Foreskin fibroblast (primary cell): ENCODE measurements at places on chromosomes 4 and X.
A peak's percentile ranks its signal among the peaks of the same experiment; 100 is the strongest.

GRCh38 chrX:117397844-117398243 is 718.8 kb downstream of the KLHL13 start:
- DNase-seq = peak; percentile 3

DNA sequence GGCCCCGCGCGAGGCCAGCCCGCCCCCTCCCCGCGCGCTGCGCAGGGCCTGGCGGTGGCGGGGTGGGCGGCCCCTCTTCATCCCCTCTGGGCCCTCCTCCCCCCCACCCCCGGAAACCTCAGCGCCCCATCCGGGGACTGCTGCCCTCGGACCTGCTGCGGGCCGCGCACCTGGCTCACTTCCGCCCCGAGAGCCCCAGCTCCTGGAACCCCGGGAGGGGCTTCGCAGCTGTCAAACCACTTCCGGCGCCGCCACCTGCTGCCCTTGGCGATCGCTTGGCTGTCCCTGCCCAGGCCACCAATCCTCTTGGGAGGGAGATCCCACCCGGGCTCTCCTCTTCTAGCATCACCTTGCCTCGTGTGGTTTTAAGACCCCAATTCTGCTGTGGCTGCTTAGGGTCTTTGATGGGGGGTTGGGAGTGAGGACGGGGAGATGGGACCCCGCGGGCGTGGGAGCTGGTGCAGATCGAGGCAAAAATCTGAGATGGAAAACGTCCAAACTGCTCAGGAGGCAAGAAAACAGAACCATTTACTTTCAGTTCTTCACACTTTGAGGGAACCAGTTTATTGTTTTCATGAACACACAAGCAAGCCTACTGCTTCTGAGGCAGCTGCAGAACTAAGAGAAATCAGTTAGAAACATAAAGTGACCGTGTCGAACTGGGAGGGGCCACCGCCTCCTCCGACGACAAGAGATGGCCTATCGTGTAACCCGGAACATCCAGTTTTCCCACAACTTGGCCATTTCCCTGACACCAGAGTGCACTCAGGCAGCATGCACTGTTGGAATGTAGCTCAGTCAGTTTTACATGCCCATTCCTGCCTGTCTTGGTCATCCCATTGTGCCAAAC is 754 bp downstream of the MTMR1 start:
- peak; percentile 83 for DNase-seq

GRCh38 chrX:146056511-146057081 is 239.0 kb downstream of the SLITRK2 start:
- DNase-seq = no peak

GRCh38 chr4:40669504-40669903 is 39.8 kb upstream of the RBM47 start:
- no peak for DNase-seq

DNA sequence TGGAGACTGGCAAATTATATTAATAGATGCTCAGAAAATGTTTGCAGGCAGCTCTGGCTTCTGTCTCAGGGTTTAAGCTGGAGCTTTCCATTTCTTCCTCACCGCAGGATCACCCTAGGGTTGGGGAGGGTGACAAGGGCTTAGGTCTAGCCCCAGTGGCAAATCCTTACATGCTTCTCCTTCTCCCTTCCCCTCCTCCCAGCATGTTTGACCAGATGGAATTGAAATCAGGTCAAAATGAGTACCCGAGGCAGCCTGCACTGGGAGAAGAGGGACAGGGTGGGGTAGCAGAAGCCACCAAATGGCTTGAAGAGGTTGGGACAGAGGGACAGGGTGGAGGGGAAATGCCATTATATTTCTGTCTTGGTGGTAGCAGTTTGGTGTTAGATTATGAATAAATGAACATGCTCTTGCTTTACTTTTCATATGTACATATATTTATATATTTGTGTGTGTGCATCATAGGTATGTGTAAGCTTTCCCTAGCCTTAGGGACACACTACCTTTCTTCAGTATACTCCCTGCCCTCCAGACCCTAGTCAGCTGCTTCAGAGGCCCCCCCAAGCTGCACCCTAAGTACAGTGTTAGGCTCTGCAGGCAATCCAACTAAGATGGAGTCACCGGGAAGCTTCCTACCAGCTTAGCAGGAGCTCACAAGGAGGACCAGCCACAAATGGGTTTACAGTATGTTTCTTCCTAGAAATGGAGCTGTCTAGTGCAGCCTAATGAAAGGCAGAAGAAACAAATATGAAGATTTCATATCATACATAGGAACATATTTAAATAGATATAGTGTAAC is 1.8 kb downstream of the TMEM35A start:
- no peak for DNase-seq

DNA sequence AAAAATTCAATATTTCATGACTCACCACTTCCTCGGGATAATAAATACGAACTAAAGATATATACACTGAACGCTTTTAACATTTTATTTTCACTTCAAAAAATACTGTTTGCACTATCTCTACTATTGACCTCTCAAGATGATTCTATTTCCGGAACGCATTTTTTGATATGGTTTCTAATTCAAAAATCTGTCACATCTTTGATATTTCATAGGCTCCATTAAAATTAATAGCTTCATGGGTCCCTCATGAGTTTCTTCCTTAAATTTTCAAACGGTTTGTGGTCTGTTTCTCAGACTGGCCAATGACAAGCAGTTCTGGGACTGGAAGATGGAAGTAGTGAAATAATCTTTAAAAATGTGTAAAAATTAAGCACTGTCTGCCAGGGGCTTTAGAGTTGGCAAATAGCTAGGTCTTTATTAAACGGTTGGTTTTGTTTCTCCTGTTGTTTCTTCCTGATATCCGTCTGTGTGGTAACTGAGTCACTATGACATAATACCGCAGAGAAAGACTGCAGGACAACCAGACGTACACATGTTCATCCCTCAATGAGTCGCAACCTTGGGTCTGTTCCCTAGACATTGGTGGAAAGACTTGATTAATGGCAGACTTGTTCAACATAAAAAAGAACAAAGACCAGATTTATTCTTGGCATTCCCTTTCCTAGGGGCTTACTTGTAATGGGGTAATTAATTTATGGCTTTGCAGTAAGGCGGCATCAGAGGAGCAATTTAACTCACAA is 133.8 kb downstream of the PALLD start:
- DNase-seq = peak; percentile 85

GRCh38 chrX:107507093-107507743 is 57.8 kb downstream of the FRMPD3 start:
- no peak for DNase-seq

DNA sequence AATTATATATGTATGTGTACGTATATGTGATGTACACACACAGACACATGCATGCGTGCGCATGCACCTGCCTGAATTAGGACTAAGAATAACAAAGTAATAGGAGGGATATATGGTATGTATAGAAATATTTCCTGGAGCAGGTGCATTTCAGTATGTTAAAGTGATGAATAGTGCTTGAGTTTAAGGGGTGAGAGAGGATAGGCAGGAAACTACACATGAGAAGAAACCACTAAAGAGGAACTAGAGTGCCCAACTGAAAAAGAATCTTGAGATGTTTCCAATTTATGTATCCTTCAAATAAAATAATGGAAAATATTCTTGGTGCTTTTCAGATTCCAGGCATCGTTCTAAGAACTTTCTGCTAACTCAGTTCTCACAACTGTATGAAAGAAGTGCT is 52.6 kb upstream of the UNC5C start:
- no peak for DNase-seq

GRCh38 chrX:39337451-39337850 is 536.2 kb downstream of the MID1IP1 start:
- no peak for DNase-seq

GRCh38 chr4:153651587-153651986 is 32.5 kb upstream of the TLR2 start:
- DNase-seq = no peak

- peak; percentile 27 for DNase-seq
Observed at GRCh38 chr4:183399616-183400015, 44.8 kb upstream of the CDKN2AIP start.

DNA sequence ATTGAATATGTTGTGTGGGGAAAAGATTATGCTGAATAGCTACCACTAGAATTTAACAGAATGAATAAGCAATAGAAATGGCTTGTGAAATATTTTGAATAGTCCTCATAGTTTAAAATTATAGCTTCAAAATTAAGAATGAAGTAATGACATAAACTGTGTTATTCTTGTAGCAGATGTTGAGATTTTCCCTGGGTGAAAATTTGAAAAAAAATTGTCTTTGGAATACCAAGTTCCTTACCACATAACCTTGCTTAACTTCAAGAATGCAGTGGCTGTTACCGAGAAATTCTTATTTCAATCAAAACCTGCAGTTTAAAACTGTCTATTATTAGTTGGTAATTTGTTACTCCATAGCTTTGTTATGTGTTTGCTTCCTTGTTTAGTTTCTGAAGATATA is 1268.6 kb downstream of the RAPGEF2 start:
- DNase-seq = no peak

DNA sequence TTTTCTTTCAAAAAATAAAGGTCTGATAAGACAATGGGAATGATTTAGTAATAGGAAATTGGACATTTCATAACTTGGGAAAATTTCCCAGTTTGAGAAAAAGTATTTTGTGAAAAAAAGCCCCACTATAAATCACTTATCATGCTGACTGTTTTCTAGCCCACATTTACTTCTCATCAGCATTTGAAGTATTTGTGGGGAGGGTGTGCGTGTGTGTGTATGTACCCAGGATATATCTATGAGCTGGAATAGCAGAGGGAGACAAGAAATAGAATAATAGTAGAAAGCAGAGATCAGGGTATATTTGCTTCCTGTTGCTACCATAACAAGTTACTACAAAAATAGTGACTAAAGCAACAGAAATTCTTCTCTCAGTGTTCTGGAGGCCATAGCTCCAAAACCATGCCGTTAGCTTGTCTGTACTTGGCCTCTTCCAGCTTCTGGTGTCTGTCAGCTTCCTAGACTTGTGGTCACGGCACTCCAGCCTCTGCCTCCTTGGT is 139.8 kb downstream of the PTTG2 start:
- DNase-seq = peak; percentile 44

DNA sequence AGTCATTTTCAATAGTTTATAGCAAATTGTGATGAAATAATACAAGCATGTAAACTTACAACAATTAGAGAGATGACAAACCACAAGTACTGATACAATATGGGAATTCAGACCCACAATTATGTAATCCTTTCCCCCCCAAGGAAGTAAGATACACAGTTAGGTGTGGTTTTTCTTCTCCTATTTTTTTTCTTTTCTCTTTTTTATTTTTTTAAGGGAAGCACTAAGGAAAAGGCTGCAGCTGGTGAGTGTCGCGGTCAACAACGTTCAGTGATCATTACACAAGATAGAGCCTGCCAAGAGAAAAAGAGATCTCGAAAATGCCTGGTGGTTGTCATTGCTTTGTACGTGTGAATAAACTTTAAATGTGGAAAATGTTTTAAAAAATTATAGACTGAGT is 9.8 kb downstream of the NDNF start:
- peak; percentile 40 for DNase-seq

DNA sequence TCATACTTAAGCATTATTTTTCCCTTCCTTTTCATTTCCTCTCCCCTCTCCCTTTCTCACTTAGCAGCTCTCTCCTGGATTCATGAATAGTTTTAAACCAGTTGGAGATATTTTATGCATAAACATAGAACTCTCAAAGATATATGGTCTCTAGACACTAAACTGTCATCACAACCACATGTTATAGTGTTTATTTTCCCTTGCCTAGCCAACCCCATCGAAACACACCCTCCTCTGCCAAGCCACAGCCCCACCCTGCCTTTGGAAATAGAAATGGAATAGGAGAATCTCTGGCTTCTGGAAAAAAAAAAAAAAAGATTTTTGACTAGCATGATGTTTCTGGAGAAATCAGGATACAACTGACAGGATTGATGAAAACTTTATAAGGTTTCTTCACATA is 64.8 kb upstream of the RBPJ start:
- DNase-seq = peak; percentile 70

DNA sequence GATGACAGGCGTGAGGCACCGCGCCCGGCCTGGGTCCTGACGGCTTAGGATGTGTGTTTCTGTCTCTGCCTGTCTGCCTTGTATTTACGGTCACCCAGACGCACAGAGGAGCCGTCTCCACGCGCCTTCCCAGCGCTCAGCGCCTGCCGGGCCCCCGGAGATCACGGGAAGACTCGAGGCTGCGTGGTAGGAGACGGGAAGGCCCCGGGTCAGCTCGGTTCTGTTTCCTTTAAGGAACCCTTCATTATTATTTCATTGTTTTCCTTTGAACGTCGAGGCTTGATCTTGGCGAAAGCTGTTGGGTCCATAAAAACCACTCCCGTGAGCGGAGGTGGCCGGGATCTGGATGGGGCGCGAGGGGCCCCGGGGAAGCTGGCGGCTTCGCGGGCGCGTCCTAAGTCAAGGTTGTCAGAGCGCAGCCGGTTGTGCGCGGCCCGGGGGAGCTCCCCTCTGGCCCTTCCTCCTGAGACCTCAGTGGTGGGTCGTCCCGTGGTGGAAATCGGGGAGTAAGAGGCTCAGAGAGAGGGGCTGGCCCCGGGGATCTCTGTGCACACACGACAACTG is 1.3 kb downstream of the SHOX start:
- no peak for DNase-seq

DNA sequence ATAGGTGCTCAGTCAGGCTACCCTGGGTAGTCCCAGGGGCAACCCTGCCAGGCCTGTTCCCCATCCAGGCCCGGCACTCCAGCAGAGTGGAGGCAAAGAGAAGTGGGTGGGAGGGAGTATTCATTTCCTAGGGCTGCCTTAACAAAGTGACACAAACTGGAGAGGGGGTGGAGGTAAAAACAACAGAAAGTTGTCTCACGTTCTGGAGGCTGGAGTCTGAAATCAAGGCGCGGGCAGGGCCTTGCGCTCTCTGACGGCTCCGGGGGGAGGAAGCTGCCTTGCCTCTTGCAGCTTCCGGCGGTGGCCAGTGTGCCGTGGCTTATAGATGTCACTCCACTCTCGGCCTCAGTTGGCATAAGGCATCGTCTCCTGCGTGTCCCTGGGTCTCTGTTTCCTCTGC is 90.8 kb downstream of the DCTD start:
- no peak for DNase-seq

DNA sequence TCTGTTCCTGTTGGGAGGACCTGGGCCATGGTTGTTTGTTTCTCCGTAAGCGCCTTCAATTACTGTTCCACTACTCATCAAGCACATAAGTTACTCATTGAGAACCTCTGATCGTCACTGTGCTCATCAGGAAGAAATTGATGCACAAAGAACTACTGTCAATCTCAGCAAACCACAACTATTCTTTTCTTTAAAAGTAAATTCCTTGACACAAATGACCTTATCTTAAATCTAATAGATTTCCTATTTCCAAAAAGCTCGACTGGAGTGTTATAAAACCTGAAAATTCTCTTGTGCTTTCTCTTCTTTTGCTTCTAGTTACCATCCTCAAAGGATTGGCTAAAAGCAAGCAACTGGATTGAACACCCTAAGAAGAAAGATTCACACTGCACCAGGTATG is at the start of gene MUC7:
MUC7 (plus strand) TSS at position 301 of the 400 bp plus-strand sequence. CDS start 1,825 bp downstream, outside the sequence.
- no peak for DNase-seq

- DNase-seq = no peak
Observed at GRCh38 chrX:43586830-43587229, 69.3 kb upstream of the MAOA start.

- DNase-seq = peak; percentile 44
Observed at GRCh38 chrX:103464072-103464773, 55.1 kb downstream of the RAB40A start.

DNA sequence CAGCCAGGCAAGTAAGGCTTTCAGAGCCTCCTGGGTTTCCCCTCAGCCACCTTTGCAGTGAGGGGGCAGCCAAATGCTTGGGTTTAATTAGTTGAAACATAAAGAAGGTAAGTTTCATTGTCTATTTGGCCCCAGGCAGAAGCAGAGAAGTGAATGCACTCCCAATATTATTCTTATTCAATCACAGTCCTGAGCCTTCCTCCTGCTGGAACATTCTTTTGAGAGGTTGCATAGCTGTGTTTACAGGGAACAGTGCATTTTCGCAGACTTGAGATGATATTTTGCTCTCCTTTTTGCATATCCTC is 13.9 kb downstream of the SLC2A9 start:
- no peak for DNase-seq
